ENCODE measurements at places on chromosomes 1 and 21.

DNA sequence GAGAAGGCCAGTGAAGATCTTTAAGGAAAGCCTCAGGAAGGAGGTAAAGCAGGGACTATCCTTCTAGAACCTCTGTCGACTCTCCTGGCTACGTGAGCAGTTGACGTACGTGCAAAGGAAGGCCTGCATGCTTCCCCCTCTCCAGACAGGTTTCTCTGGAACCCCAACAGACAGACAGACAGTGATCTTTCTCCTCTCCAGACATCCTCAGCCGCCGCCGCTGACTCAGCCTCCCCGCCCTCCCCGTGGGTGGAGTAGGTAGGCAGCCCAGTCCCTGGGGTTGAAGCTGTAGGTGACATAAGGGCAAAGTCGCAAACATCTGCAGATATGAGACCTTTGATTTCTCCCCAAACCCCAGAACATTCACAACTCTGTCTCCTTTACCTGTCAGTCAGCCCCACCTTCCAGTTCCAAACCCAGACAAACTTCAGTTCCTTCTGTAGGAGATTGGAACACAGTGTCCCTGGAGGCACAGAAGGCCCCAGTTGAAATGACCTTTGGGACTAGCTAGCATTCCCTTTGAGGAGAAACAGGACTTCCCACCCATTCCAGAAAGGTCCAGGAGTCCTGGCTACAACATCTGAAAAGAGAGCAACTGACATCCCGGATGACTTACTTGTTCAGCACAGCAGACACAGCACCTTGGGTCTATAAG, 146.0 kb upstream of the JUN start:
- no peak for DNase-seq

GRCh38 chr1:202357506-202357905, 9.0 kb downstream of the PPP1R12B start:
- no peak for DNase-seq

- no peak for DNase-seq
Measured at GRCh38 chr1:235015291-235015985, 113.2 kb downstream of the TOMM20 start.

DNA sequence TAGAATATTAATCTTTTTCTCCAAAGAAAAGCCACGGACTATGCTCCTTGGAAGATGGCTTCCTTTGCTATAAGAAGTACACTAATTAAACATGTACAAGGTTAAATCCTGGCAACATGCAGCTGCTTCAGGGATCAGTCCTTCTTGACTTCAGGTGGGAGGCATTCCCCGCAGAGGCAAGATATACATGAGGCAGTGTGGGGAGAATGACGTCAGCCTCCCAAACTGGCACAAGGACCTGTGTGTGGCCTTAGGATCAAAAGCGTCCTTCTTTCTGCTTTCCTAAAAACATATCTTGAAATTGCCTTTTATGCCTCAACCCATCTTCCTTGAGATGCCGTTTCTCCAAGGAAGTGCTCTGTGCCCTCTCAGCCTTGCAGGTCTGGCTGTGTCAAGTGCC, 90.3 kb downstream of the WLS start:
- DNase-seq, result no peak

DNA sequence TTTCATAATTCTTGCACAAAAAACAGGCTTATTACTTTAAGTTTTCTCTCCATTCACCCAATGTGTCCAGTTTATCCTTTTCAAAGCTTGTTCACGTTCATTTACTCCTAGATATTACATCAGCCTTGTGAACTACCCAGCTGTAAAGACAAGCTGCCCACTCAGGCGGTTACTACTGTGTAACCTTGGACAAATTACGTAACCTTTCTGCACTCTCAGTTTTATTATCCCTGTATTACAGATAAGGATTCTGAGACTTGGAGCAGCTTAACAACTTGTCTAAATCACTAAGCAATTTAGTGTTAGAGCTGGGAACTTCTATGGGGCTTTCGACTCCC, 20.5 kb upstream of the LPAR3 start:
- no peak for DNase-seq

GRCh38 chr1:172429331-172430127, 9.0 kb downstream of the C1orf105 start:
- no peak for DNase-seq

DNA sequence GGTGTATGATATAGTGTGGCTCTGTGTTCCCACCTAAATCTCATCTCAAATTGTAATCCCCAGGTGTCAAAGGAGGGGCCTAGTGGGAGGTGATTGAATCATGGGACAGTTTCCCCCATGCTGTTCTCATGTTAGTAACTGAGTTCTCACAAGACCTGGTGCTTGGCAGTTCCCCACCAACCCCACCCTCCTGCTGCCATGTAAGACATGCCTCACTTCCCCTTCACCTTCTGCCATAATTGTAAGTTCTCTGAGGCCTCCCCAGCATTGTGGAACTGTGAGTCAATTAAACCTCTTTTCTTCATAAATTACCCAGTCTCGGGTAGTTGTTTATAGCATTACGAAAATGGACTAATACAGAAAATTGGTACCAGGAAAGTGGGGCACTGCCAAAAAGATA, 1705.3 kb downstream of the NCAM2 start:
- DNase-seq, result no peak

GRCh38 chr21:34022627-34023335, 50.6 kb upstream of the MRPS6 start:
- DNase-seq, result no peak

DNA sequence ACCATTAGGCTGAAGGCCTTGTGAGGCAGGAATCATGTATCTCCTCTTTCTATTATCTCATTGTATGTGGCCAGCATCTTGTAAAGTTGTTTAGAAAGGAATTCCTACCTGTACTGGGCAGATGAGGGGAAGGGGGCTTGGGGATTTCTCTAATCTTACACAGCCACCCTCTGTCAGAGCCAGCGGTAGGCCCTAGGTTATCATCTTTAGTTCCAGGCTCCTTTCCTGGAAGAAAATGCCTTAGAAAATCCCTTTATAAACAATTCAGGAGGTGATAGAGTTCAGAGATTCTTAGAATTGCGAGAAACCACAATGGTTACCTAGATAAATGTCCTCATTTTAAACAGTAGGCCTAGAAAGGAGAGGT, 35.2 kb downstream of the DPT start:
- no peak for DNase-seq

DNA sequence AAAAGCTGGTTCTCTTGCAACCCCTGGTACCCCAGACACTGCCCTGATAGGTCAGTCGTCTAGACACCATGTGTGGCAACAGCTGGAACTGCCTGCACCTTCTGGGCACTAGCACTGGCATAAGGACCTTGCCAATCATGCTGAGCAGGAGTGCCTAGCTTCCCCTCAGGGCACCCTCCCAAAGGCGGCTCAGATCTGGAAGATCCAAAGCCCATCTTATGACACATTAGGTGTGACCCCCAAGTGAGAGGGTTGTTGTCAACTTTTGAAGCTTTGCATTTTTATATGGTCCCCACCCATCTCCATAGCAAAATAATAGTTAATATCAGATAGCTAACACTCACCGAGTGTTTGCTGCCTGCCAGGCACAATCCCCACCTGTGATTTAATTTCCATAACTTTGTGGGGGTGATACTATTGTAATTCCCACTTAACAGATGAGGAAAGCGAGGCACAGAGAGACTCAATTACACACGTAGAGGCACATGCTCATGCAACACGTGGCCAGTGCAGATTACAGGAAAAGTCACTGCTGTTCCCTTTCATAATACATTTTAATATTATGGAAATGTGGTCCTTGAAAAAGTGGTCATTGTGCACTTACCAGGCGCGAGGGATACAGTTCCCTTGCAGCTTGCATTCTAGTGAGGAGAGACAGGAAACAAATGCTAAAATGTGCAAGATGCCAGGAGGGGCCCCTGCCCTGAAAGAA, 25.8 kb downstream of the EXOC8 start:
- DNase-seq, result no peak

GRCh38 chr1:234624724-234625117, 14.7 kb upstream of the IRF2BP2 start:
- no peak for DNase-seq

GRCh38 chr21:17859661-17860060, 40.5 kb upstream of the C21orf91 start:
- no peak for DNase-seq

DNA sequence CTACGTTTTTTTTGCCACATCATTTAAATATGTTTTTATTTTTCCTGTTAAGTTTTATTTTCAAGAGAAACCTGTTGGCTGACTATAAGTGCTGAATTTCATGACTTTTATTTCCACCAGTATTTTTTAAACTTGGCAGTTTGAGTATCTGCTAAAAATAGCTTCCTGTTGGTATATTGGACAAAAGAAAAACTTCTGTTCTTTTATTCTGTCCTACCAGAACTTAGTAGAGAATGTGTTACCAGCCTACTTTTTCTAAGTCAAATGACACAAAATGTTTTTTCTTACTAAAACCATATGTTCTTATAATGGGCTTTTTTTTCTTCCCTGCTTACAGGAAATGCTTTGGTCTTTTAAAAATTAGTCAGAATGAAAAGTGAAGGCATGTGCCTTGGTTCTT, 7.6 kb downstream of the DR1 start:
- no peak for DNase-seq

DNA sequence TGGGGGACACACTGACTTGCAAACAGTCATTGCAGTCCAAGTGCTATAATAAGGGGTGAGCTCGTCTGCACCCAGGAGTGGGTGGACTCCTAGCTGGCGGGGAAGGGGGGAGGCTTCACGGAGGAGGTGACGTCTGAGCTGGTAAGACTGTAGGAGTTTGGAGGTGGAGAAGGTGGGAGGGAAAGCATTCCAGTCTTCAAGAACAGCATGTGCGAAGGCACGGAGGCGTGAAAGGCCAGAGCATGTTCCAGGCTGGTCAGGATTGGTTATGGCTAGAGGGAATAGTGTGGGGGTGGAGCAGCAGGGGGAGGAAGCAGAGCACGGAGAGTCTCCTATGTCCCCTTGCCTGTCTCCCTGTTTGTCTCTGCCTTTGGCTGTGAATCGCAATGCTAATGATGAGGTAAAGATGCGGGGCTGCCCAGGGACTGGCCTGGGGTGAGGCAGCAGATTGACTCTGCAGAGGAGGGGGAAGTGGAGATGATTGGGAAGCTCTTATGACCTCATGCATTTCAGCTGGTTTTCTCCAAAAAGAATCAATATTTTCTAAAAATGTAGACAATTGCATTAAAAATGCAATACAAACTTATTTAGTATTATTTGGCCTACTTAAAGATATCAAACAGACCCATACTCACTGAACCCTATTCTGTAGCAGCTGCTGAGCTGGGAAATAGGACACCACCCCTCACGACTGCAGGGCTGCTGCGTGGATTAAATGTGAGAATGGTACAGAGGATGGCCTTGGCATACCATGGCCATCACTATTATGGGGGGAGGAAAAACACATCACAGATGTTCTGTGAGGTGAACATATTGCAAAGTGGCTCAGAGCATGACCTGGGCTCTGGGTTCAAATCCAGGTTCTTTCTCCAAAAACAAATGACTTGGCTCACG, 2.6 kb upstream of the ZNF436 start:
- no peak for DNase-seq

DNA sequence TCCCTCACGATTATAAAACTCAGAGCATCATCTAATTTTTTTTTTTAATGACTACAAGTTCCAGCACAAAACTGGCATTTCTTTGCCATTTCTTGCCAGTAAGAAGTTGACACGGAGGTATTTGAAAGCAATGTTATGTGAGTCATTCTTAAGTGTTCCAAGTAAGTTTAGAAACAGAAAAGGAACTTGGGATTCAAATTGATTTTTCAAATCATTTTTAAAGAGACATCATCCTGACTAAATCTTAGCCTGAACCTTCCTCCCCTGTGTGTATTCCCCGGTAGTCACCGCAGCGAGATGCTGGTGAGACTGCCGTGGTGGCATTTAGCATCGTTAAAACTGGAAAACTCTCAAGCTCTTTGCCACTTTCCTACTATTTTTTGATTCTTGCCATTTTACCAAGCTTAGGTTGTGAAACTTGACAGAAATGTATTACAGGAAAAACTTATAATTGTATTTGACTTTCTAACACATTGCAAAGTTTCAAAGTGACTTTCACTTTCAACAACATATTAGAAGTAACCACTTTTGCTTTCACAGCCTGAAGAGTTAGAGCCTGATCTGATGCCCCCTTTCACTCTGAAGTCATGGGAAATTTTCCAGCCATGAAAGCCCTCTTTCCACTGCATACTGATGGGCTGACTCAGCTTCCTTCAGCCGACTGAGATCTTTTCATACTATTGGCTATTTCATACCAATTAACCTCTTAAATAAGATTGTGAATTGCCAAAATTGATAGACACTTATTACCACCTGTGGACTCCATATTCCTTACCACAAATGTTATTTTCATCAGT, 61.4 kb downstream of the OLFML2B start:
- DNase-seq, result no peak

- DNase-seq, result no peak
Measured at GRCh38 chr1:183783767-183784637, 20.9 kb upstream of the RGL1 start.

DNA sequence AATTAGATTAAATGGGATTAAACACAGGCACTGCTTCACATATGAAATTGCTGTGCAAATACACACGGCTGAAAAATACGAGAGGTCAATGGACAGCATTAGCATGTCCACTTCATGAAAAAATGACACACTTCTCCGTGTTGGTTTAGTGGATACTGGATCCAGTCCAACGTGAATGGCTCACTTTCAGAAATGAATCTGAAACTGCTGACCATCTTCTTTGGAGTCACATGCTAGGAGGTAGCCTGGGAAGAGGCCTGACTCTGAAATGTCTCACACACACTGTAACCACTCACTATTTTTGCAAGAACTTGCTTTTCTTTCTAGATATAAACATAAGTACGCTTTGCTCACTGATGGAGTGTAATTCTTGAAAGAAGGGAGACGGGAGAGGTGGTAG, 127.3 kb downstream of the HLCS start:
- DNase-seq, result no peak

GRCh38 chr1:82230667-82231066, 429.9 kb downstream of the ADGRL2 start:
- no peak for DNase-seq

- no peak for DNase-seq
Measured at GRCh38 chr1:230581446-230582079, 60.7 kb upstream of the COG2 start.

DNA sequence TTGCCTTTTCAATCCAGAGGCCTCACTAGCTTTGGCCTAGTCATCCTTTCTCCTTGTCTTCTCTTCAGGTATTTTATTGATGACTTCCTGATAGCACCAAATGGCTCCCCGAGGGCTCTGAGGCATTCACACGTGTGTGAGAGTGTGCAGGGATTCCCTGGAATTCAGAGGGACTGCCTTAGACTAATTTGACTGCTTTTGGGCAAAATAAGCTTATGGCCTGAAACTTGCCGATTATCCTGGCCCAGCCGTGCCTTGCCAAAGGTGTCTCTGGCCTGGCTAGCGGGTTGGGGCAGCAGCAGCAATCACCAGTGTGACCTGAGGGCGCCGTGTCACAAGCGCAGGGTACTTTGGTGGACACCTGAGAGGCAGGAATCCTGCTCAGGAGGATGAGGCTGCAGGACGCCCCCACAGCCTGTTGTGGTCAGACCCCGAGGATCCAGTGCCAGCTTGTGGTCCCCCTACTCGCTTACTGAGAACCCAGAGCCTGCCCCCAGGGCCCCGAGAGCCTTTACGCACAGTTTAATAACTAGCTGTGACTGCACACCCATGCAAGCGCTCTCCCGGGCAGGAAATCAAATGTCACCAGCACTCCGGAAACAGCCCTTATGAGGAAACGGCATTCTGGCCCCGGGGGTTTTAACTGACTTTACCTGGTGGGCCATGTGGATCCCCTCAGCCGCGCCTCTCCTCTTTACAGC, 62.8 kb upstream of the PDE9A start:
- DNase-seq, result no peak

Data from stimulated activated CD8-positive, alpha-beta memory T cell treated with anti-CD3 and anti-CD28 coated beads, Interleukin-7, amount 100 ng/mL, for 1 hour (primary cell).